ENCODE measurements at places on chromosomes 5 and 9. TPM values are rescaled to one million over a fixed set of nuclear protein-coding genes. Genes with fewer than 3 reads are reported as not detected.

Gene DRD1
- polyA plus RNA-seq: 0.04 TPM

Gene SREK1IP1
- polyA plus RNA-seq: 21.7 TPM

Gene FRMPD1
- 1.1 TPM for polyA plus RNA-seq

Gene OLFML2A
- polyA plus RNA-seq: 27.7 TPM

Gene GRXCR2
- polyA plus RNA-seq: not detected

Gene LCN15
- polyA plus RNA-seq: 0.08 TPM

GRCh38 chr9:136847826-136848392, 1.3 kb upstream of the PHPT1 start:
- DNase-seq: no peak

GRCh38 chr9:116095403-116095802, 58.2 kb upstream of the PAPPA start:
- no peak for DNase-seq

- no peak for DNase-seq
Observed at GRCh38 chr9:87950296-87950695, 24.0 kb downstream of the CDK20 start.

DNA sequence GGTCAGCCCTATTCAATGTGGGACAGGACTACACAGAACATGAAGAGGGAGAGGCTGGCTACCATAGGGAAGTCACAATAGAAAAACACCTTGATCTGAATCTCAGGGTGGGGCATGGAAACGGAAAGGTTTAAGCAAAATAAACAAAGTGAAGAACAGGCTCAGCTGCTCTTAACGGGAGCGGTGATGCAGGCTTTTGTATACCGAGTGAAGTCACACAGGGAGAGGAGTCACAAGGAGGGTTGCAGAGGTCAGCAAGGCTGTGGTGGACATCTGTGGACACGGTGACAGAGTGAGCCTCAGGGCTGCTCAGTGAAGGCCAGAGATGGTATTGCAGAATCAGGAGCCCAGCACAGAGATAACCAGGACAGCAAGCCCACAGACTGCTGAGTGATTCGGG, 30.6 kb upstream of the SEMA4D start:
- DNase-seq: no peak

- DNase-seq: no peak
Observed at GRCh38 chr5:55104946-55105701, 2.7 kb downstream of the GZMA start.

DNA sequence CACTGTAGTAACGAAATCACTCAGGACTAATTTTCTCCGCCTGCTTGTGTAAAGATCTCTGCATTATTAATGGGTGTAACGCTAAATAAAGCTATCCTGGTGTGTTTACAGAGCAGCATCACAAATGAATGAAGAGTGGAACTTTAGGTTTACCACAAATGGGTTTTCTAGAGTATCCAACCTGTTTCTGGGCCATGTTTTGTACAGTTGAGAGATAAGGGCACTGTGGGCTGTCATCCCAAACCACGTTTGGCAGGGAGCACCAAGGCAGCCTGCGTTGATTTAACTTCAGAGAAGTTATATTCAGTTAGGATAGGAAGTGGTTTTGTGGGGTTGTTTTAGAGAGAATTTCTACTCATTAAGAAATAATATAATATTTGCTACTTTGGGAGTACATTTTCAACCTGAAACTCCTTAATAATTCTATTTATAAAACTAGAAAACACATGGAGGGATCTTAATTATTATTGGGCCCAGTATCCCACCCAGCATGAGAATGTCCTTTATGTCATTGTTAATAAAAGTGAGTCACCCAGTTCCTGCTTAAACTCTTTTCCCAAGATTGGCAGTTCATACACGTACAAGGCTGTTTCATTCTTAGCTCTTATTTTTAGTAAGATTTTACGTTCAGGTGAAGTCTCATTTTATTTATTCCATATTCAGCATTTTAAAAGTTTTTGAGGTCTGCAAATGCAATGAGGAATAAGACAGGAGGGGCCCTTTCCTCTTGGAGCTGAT, 8.0 kb downstream of the KCNN2 start:
- no peak for DNase-seq
